ENCODE measurements at places on chromosomes 6 and 20.

- no peak for DNase-seq
Observed at GRCh38 chr6:26372308-26373144, 7.5 kb downstream of the BTN3A2 start.

- no peak for DNase-seq
Observed at GRCh38 chr20:37317316-37317715, 27.9 kb downstream of the MANBAL start.

DNA sequence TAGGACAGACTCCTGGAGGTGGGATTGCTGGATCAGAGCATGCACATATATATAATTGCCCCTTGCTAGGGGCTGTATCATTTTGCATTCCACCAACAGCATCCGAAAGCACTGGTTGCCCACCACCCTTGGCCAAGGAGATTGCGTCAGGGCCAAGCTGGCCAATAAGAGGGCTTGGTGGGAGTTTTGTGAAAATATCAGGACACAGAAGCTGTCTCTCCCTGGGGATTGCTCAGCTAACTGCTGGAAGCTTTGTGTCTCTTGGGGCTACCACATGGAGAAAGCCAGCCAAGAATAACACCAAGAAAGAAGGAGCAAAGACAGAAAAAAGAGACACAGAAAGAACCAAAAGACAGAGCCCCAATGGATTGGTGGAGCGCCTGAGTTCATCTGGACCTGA lies 90.6 kb upstream of the RALGAPA2 start:
- no peak for DNase-seq

- DNase-seq: no peak
Observed at GRCh38 chr20:58446264-58446959, 57.4 kb downstream of the VAPB start.

- DNase-seq: no peak
Observed at GRCh38 chr6:63236398-63236817, 25.1 kb downstream of the FKBP1C start.

GRCh38 chr6:25018568-25018954 lies 82.8 kb upstream of the RIPOR2 start:
- DNase-seq: no peak

GRCh38 chr20:54190217-54190616 lies 16.4 kb upstream of the CYP24A1 start:
- no peak for DNase-seq

GRCh38 chr6:360764-361373 lies 30.7 kb upstream of the IRF4 start:
- no peak for DNase-seq

GRCh38 chr6:93927731-93928130 lies 508.4 kb upstream of the EPHA7 start:
- no peak for DNase-seq

DNA sequence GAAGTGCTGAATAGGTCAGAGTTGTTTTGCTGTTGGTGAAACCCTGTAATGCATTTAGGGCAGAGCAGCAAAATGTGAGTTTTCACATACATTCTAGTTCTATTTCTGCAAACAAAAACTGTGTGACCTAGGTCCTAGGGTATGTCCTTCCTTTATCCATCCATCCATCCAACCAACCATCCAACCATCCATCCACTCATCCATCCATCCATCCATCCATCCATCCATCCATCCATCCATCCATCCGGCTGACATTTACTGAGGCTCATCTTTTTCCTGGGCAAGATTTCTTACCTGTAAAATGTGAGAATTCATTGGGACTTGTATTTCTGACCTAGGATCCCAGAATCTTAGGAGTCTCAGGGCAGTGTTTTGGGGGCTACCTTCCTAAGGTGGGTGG lies 14.5 kb downstream of the PNPLA1 start:
- no peak for DNase-seq

GRCh38 chr6:38755207-38755606 lies 40.1 kb downstream of the DNAH8 start:
- DNase-seq: peak; percentile 14

GRCh38 chr6:93182938-93183479 lies 236.3 kb downstream of the EPHA7 start:
- DNase-seq: no peak

DNA sequence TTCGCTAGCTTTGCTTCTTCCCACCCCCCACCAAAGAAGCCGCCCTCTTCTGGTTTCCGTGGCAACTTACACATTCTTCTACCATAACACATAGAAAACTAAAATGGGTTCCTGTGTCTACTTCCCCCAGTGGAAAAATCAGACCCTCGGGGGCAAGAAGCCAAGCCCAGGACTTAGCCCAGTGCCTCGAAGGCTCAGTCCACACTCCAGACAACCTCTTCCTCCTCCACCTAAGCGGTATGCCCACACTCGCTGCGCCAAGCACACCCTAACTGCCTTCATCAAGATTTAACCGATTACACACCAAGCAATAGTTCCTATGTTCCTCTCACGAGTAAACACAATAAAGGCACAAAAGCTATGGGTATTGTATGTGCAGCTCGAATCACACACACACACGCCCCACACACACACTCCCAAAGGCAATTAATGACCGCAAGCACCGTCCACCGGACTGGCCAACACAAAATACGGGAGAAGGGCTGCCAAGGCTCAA lies 537 bp downstream of the PPIL4 start:
- peak; percentile 35 for DNase-seq

DNA sequence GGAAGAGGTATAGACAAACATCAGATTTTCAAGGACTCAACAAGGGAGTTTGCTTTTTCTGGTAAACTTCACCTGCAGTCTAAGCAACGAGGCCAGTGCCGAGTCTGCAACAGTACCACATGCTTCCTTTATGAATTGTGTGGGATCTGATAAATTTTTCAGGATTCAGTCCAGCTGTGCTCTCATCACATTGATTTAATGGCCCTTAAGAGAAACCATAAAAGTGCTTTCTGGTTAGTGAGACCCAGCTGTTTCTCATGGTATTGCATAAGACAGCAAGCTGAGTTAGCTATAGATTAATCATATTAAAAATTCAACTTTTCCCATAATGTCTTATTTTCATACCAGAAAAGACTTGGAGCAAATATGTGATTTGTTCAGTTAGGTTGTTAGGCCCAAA lies 291.4 kb downstream of the CENPW start:
- no peak for DNase-seq

DNA sequence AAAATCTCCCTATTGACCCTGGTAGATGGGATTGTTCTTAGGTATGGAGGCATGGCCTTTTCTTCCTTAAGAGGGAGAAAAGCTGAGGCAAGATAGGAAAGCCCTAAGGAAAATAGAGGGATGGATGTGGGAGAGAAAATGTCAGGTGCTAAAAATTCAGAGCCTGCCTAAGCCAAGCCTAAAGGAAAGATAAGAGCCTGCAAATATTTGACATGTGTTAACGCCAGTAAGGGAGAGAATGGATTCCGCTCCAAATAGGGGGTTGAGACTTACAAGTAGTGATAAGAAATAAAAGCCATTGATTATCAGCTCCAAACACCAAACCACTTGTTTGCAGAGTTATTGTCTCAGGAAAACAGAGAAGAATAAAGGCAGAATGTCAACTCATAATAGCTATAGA lies 533.6 kb downstream of the PTPRT start:
- DNase-seq: no peak

GRCh38 chr6:168217880-168218537 lies 101.6 kb downstream of the DACT2 start:
- no peak for DNase-seq

- peak; percentile 19 for DNase-seq
Observed at GRCh38 chr6:66599541-66599940, 892.5 kb upstream of the EYS start.

DNA sequence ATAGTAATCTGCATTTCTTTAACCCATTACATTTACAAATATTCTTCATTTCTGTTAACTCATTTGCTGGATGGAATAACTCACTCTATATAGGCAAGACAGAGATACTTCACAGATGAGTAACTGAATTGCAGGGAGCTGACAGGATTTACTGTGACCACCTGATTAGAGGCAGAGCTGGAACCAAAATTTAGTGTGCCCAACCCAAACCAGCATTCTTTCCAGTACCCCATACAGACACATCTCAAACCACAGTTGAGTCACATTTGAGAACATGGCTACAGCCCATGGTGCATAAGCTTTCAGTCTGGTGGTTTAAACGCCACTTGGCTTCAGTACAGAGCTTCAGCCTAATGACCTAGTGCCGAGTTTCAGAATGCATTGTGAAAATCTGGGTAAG lies 138.4 kb upstream of the TENT5A start:
- peak; percentile 11 for DNase-seq

GRCh38 chr6:105774247-105774646 lies 311.9 kb upstream of the PRDM1 start:
- DNase-seq: no peak

GRCh38 chr6:108359901-108360882 lies 65.3 kb downstream of the AFG1L start:
- no peak for DNase-seq

DNA sequence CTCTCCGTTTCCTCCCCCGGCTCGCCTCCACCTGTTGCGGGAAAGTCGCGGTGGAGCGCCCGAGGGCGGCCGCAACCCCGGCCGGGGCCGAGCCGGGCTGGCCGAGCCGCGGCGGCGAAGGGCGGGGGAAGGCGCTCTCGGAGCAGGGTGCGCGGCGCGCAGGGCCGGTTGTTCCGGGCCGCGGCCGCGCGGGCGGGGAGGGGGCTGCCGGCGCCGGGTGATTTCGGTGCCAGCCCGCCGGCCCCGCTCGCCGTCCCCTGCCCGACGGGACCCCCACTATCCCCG lies 235 bp downstream of the MAP7 start:
- no peak for DNase-seq

GRCh38 chr6:32622545-32623401 lies 14.4 kb upstream of the HLA-DQA1 start:
- DNase-seq: peak; percentile 37

DNA sequence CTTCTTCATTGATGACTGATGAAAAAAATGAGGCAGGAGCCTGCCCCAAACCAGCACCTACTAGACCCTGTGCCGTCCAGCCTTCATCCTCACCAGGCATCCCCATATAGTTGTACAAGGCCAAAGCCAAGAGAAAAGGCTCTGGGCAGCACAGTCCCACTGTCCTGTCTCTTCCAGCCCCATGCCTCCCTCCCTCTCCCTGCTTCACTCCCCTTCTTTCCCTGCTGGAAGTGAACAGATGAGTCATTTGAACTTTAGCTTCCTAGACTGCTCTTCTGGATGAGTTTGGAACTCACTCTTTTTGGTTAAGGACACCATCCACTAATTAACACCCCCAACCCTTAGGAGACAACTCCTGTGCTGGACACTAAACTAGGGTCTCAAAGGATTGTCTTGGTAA lies 235.2 kb downstream of the LRFN2 start:
- DNase-seq: no peak

- DNase-seq: peak; percentile 41
Observed at GRCh38 chr20:44211177-44212039, 837 bp upstream of the OSER1 start.

DNA sequence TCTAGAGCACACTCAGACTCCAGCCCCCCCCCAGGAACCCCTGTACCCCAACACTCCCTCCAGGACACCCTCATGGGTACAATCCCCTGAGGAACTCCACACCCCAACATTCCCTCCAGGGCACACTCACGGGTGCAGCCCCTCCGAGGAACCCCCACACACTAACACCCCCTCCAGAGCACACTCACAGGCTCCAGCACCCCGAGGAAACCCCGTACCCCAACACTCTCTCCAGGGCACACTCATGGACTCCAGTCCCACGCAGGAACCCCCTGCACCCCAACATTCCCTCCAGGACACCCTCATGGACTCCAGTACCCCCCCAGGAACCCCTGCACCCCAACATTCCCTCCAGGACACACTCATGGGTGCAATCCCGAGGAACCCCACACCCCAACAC lies 31.6 kb downstream of the LAMA5 start:
- DNase-seq: no peak

DNA sequence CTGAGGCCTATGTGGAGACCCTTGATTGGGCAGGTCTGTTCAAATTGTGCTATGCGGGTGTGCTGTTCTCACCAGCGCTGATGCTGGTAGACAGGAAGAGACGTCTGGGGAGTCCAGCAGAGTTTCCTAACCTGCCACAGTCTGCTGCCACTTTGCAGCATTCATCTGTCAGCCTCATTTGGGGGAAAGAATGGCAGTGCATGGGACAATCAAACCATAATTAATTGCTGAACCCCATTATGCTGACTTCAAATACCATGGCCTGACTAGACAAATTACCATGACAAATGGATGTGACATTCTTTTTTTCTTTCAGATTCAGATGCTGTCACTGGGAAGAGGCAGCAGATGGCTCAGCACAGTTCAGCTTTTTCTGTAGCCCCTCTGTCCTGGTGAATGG lies 171.4 kb upstream of the SYNDIG1 start:
- DNase-seq: no peak

DNA sequence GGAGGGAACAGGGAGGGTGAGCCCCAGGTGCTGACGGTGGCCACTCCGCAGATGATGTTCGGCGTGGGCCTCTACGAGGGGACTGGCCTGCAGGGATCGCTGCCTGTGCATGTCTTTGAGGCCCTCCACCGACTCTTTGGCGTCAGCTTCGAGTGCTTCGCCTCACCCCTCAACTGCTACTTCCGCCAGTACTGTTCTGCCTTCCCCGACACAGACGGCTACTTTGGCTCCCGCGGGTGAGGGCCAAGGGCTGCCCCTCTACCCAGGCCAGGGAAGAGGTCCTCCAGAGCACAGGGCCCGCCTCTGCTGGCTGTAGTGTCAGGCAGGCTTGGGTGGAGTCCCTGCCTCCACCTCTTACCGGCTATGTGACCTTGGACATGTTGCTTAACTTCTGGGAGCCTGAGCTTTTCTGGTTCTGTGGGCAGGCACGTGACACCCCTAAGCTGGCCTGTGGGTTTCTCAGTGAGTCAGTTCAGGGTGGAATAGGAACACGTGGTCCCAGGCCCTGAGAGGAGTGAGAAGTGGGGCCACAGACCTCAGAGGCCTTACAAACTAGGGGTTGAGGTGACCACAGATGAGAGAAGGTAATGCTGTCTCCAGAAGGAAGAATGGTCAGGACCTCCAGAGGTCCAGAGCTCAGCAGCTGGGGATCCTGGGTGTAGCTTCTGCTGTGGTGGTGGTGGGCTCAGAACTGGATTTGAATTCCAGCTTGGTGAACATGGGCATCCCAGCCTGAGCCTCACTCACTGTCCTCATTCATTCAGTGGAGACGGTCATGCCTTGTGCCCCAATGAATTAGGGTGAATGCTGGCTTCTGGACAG lies 11.9 kb downstream of the PCIF1 start:
- peak; percentile 74 for DNase-seq

DNA sequence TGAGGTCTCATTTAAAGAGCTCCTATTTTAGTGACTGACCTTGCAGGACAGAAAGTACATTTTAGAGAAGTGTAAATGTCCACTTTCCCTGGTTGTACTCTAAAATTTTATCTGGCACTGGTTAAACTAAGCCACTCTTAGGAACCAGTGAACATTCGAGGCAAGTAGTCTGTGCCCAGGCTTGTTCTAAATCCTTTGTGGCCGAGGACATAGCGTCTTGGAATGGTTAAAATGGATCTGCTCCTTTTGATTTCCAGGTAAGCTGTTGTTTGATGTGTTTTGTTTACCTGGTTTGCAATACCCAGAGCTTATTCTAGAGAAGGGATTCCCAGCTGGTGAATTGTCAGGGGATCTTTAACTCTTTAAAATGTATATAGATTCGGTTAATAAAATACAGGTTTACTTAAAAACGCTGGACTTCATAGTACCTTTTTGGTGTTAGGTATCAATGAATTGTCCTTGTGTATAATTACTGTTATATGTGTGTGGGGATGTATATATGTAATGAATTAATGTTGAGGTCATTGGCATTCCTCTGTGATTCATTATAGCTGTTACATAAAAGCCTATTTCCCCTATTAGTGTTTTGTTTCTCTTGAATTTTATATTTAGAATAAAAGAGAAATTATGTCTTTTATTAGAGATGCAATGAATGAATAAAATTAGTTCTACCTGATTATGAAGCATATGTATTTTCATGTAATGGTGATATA lies 15.8 kb downstream of the SNX9 start:
- no peak for DNase-seq

All from MCF 10A (cell line).